ENCODE measurements at places on chromosomes 1 and 21. TPM values are rescaled to one million over a fixed set of nuclear protein-coding genes. Genes with fewer than 3 reads are reported as not detected.

DNA sequence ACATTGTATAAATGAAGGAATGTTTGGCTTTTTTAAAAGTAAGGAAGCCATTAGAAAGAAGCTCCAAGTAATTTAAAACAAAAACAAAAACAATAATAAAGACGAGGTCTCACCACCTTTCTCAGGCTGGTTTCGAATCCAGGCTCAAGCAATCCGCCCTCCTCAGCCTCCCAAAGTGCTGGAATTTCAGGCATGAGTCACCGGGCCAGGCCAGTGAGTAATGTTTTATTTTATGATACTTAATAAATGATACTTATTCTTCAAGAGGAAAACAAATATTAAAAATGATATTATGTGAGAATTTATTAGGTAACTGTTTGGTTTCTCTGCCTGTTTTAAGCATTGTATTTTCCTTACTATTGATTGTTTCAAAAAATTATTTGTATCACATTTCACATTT is 201.4 kb upstream of the BRINP3 start:
- no peak for DNase-seq

DNA sequence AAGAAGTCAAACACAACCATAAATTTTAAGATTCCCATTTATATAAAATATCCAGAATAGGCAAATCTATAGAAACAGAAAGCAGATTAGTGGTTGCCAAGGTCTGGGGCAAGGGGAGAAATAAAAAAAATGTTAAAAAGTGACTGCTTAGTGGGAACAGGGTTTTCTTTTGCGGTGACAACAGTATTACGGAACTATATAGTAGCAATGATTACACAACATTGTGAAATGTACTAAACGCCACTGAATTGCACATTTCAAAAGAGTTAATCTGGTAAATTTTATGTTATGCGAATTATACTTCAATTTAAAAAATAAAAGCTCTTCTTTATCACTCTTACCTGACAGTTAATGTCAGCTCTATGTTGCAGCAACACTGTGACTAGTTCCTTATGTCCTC is 105.2 kb downstream of the ACBD6 start:
- no peak for DNase-seq

LCE6A gene
- not detected for total RNA-seq

GRCh38 chr1:36095760-36096405 is 7.2 kb downstream of the ADPRS start:
- DNase-seq, result no peak

- DNase-seq, result no peak
These were observed 19.9 kb downstream of the FOXO6 start for GRCh38 chr1:41380979-41381691.

- peak; percentile 43 for DNase-seq
These were observed 105.4 kb downstream of the SLC45A1 start for GRCh38 chr1:8423269-8423691.

CD52 gene
- 1,663 TPM for total RNA-seq

DNA sequence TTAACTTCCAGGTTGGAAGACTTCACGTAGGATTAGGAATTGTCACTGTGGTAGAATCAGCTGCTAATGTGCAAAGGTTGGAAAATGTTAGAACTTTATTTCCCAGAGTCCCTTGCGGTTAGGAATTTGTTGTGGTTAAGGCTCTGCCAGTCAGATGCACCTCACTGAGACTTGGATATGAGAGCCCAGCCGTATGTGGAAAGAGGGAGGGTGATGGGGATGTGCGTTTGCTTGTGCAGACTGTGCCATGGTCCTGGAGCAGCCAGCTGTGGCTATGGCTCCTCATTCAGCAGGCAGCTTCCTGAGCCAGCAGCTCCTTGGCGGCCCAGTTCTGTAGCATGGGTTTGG is 12.5 kb downstream of the S100A10 start:
- DNase-seq, result no peak

HLX gene
- not detected for total RNA-seq

DNA sequence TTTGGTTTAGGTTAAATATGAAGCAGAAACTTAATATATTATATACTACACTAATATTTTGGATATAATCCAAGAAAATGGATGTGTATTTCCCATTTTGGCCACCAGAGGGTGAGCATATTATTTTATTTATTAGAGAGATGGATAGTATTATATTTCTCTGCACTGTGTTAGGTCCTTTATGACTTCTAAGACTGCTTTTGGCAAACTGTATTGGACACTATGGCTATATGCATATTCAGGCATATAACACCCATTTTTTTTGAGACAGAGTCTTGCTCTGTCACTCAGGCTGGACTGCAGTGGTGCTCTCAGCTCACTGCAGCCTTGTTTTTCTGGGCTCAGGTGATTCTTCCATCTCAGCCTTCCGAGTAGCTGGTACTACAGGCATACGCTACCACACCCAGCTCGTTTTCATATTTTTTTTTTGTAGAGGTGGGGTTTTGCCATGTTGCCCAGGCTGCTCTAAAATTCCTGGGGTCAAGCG is 17.8 kb upstream of the PGM1 start:
- DNase-seq, result peak; percentile 15

- no peak for DNase-seq
These were observed 414.5 kb downstream of the ADGRL2 start for GRCh38 chr1:82215056-82215852.

- no peak for DNase-seq
These were observed 9.7 kb downstream of the ARHGEF2 start for GRCh38 chr1:155968670-155969069.

- no peak for DNase-seq
These were observed 1.4 kb downstream of the TENT5B start for GRCh38 chr1:27011058-27011764.

DNA sequence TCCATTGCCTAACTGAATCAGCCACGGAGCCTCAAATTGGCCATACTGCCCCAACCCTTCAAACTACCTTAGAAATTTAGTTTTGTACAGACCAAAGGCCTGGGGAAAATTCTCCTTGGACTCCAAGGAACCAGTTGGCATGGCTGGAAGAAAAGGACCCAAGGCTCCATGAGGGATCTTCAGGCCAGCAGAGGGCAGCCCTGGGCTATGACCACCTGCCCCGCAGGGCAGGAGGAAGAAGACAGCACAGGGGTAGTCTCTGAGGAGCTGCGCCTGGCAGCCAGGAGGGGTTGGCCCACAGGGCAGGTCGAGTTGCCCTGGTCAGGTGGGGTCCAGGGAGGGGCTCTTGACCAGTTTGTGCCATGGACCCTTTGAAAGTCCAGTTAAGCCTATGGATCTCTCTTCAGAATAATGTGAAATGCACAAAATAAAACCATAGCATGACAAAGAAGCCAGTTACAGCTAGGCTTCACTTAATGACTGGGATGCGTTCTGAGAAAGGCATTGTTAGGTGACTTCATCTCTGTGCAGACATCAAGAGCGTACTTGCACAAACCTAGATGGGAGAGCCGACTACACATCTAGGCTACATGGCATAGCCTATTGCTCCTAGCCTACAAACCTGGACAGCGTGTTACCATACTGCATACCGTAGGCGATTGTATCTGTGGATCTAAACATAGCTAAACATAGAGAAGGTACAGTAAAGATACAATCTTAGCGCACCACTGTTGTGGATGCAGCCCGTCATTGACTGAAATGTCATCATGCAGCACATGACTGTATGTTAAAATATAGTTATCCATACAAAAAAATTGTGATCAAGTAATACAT is 26.1 kb downstream of the CACNA1S start:
- DNase-seq, result peak; percentile 24

TEX38 gene
- not detected for total RNA-seq

DNA sequence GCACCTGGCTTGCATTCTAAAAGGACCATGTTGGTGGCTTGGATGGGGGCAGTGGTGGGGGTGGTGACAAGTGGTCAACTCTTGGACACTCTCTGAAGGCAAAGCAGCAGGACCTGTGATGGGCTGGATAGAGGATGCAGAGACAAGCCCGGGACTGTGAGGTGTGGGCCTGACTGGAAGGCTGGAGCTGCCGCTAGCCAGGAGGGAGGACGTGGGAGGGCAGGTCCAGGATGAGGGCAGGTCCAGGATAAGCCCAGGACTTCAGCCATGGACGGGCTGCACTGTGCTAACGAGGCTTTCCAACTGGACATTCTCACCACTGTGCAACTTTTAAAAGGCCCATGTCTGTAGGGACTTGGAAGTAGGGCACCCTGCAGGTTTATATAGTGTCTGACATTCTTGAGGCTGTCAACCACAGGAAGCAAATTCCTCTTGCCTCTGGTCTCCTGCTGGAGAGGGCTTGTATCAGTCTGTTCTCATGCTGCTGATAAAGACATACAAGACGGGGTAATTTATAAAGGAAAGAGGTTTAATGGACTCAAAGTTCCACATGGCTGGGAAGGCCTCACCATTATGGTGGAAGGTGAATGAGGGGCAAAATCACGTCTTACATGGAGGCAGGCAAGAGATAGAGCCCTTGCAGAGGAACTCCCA is 8.3 kb upstream of the C1orf167 start:
- DNase-seq, result no peak

- DNase-seq, result no peak
These were observed 55.4 kb upstream of the GREM2 start for GRCh38 chr1:240667351-240667750.

GRCh38 chr21:43782431-43783097 is 6.5 kb upstream of the CSTB start:
- no peak for DNase-seq

GRCh38 chr1:42005530-42005929 is 86.8 kb upstream of the HIVEP3 start:
- no peak for DNase-seq

DNA sequence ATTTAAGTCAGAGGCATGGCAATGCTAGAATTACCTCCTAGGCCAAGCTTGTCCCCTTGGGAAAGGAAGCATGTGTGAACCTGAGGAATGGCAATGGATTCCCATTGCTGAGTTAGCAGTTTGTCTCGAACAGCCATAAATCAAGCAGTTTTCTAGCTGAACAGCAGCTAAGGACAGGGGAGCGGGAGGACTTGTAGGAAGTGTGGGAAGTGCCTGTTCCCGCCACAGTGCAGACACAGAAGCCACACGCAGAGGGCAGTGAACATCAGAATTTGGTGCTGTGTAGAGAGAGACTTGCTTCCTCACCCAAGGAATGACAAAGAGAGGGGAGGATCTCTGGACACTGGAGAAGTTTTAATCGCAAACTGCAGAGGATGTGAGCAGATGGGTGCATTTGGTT is 3.8 kb downstream of the PHGDH start:
- no peak for DNase-seq

LENEP gene
- 1.0 TPM for total RNA-seq

GRCh38 chr1:162398999-162399580 is 12.8 kb downstream of the SH2D1B start:
- DNase-seq, result no peak

GRCh38 chr1:68725001-68725752 is 228.3 kb upstream of the DEPDC1 start:
- DNase-seq, result no peak

DNA sequence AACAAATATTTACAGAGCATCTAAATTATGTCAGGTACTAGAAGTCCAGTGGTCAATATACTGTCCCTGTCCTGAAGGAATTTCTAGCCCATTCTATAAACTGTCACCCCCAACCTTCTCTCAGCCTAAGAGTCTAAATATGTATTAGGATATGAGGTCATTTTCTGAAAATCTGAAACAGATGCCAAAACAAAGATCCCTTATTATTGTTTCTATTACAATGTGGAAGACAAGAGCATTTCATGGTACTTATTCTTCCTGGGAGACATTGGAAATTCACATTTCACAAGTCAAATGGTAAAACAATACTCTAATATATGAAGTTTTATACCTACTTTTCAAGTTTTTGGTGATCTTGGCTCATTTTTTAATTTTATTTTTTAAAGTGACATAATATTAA is 2.6 kb downstream of the CLCA1 start:
- no peak for DNase-seq

- no peak for DNase-seq
These were observed 116.3 kb downstream of the ADSS2 start for GRCh38 chr1:244335456-244335855.

- no peak for DNase-seq
These were observed 38.7 kb upstream of the PDC start for GRCh38 chr1:186499571-186499970.

- DNase-seq, result no peak
These were observed 69.2 kb upstream of the MAGI3 start for GRCh38 chr1:113320972-113321680.

GRCh38 chr1:182185842-182186756 is 124.6 kb upstream of the ZNF648 start:
- no peak for DNase-seq

DNA sequence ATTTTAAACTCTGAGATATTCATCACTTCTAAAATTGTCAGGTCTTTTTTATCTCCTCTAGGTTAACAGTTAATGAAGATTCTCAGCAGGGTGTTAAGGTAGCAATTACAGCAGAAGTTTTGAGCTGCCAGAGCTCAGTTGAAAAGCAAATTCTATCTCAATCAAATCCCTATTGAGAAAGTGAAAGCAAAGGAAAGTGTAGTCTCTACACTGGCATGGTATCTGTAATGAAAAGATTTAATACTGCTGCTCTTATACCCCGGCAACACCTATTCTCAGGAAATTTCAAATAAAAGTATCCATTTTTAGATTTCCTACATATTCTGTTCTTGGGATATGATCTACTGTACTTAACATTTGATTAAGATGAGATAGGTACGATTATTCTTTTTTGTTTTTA is 913.5 kb downstream of the MRPL39 start:
- no peak for DNase-seq

DNA sequence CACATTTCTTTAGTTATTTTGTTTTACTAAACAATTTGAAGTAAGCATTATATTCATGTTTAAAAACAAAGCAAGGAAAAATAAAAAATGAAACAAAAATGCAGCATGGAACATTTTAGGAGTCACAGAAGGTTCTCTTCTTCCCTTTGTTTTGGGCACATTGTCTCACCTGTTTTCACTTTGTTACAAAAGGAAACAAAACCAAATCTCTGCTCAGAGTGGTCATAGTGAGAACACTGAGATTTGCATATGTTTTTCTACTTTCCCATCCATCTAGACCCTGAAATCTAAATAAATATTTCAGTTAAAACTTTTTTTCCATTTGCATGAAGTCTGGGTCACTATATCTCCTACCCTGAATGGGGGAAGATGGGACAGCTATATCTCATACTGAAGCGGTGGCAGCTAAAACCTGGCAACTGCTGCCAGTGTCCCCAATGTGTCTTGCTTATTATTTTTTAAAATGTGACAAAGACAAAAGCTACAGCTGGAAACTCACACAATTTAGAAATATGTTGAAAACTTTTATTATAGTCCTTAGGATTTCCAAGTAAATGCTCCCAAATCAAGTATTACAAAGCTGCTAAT is 3.5 kb downstream of the EXOC8 start:
- DNase-seq, result no peak

DNA sequence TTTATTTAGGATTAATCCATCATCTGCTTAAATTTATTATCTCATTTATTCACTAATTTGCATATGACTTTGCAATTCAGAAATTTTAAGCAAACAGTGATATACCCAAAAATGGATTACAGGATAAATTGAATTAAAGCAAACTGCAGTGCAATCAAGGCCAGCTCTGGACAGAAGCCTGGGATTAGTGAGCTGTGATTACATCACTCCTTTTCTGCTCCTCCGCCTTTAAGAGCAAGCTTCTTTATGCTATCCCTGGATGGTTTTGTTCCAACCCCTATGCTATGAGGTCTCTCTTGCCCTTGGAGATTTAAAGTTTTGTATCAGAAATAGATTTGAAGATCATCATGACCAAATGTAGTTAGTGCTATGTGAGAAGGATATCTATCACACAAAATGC is 32.6 kb downstream of the GPR52 start:
- no peak for DNase-seq

GRCh38 chr1:43849670-43850069 is 83.9 kb upstream of the ARTN start:
- no peak for DNase-seq

CLDN17 gene
- total RNA-seq, result not detected

RAD54L gene
- 54.0 TPM for total RNA-seq
